Left lobe of liver (tissue), 2 donors: ENCODE measurements at places on chromosomes 1 and 21. TPM values are rescaled to one million over a fixed set of nuclear protein-coding genes. Genes with fewer than 3 reads are reported as not detected.

The KIRREL1 gene
- total RNA-seq = 2.2 TPM

The RNU11 gene
- total RNA-seq = not detected

The RIMKLA gene
- total RNA-seq = 0.25 TPM

The SLC25A24 gene
- 1.6 TPM for total RNA-seq

The OR2L5 gene
- total RNA-seq = not detected

The C8A gene
- 302 TPM for total RNA-seq

The LAPTM5 gene
- total RNA-seq = 22.3 TPM

The ID3 gene
- total RNA-seq = 19.7 TPM

The IQCC gene
- 0.53 TPM for total RNA-seq

The PRRX1 gene
- 0.15 TPM for total RNA-seq

The KRTAP21-3 gene
- not detected for total RNA-seq

The SLAMF9 gene
- 0.83 TPM for total RNA-seq

The VHLL gene
- total RNA-seq = not detected

The LCE4A gene
- not detected for total RNA-seq

The TMEM53 gene
- total RNA-seq = 27.5 TPM

The WNT3A gene
- not detected for total RNA-seq

The CHRM3 gene
- 1.0 TPM for total RNA-seq

The IFI44L gene
- total RNA-seq = 0.63 TPM

The FCRL5 gene
- 0.05 TPM for total RNA-seq

The SH2D1B gene
- total RNA-seq = 0.10 TPM

The SPAG17 gene
- not detected for total RNA-seq

The HSPB7 gene
- 1.2 TPM for total RNA-seq

The DNAJC6 gene
- 0.25 TPM for total RNA-seq

The STYXL2 gene
- total RNA-seq = not detected

The SPRR4 gene
- not detected for total RNA-seq

The ADCY10 gene
- 5.5 TPM for total RNA-seq

The KCNA3 gene
- 0.43 TPM for total RNA-seq

The AGMAT gene
- 58.0 TPM for total RNA-seq

The KIF14 gene
- total RNA-seq = 0.10 TPM

The PFKL gene
- 97.6 TPM for total RNA-seq

The HAPLN2 gene
- total RNA-seq = not detected

The PPM1J gene
- total RNA-seq = 0.33 TPM

The CDK18 gene
- total RNA-seq = 8.8 TPM

The CLIC6 gene
- total RNA-seq = 0.45 TPM

The CELA3B gene
- 7.4 TPM for total RNA-seq

The WNT9A gene
- total RNA-seq = 0.05 TPM

The CALML6 gene
- total RNA-seq = 1.4 TPM

The NES gene
- 1.4 TPM for total RNA-seq

The DMRTA2 gene
- not detected for total RNA-seq

The PTGS2 gene
- total RNA-seq = 0.48 TPM

The SYT6 gene
- total RNA-seq = 0.08 TPM

The UTS2 gene
- total RNA-seq = not detected

The RGSL1 gene
- total RNA-seq = not detected

The SLAMF7 gene
- total RNA-seq = 0.68 TPM

The CGN gene
- total RNA-seq = 51.4 TPM

The INKA2 gene
- total RNA-seq = 1.1 TPM

The PDPN gene
- 0.33 TPM for total RNA-seq

The SNIP1 gene
- 6.9 TPM for total RNA-seq

The TP73 gene
- total RNA-seq = 0.08 TPM

The DPYD gene
- 43.3 TPM for total RNA-seq

The TRIM58 gene
- 0.18 TPM for total RNA-seq
